ENCODE measurements at places on chromosomes 3 and 15.

DNA sequence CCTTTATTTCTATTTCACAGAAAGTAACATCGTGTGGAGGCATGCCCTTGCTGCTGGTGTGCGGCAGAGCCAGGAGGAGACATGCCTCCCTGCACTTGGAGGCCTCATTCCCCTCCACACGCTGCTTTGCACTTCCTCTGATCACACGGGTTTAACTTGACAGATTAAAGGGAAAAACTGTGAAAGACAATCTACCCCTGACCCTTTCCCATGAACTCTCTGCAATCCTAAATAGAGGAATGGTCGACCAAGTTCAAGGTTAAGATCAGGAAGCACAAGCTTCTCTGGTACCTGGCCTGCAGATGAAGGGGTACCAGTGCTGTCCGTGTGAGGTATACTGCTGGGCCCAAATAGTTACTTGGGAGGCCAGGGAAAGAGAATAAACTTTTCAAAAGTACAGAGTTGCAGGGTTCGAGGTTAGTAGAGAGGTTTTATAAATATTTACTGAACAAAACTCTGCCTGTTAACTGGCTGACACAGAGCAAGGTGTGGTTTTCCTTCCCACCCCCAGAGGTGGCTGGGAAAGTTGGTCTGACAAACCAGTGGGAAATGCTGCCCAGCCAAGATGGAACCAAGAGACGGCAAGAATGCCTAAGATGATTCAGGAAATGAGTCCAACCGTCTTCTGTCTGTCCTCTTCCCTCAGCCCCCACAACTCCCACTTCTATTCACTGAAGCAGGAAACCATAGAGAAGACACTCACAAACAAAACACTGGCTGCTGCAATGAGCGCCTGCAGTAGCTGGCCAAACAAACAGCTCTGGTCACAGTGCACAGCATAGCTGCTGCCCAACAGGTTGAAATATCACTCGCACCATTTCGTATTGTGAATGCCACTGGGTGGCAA, 79.6 kb downstream of the IGF2BP2 start:
- DNase-seq: no peak

DNA sequence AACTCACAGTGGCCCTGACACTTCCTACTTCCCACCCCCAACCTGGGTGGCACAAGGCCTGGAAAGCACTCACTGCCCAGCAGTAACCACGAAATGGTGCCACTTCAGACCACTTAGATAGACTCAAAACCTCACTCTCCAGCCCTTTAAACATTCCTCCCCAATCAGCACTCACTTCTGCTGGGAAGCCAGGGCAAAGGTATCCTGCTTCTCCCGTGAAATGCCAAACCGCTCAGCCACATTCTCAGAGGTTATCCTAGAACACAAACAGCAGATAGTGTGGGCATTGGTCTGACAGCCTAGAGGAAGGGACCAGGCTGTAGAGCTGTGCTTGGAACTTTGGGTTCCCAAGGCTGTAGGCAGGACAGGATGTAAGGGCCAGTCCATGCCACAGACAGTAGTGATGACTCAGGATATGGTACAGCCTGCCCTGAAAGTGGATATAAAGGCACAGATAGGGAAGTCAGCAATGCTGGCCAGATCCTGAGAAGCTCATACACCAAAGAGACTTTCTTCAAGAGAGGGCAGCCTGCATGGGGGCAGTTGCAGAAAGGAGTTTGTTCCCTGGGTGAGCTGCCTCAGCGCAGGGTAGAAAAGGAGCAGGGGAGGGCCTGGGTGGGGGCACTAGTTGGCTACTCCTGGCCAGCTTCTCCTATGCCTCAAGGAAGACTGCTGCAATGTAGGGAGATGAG, 9.2 kb downstream of the ACAA1 start:
- no peak for DNase-seq

- no peak for DNase-seq
Observed at GRCh38 chr15:66105286-66106265, 148.0 kb downstream of the MEGF11 start.

GRCh38 chr3:101811875-101812274, 32.9 kb downstream of the NXPE3 start:
- no peak for DNase-seq

DNA sequence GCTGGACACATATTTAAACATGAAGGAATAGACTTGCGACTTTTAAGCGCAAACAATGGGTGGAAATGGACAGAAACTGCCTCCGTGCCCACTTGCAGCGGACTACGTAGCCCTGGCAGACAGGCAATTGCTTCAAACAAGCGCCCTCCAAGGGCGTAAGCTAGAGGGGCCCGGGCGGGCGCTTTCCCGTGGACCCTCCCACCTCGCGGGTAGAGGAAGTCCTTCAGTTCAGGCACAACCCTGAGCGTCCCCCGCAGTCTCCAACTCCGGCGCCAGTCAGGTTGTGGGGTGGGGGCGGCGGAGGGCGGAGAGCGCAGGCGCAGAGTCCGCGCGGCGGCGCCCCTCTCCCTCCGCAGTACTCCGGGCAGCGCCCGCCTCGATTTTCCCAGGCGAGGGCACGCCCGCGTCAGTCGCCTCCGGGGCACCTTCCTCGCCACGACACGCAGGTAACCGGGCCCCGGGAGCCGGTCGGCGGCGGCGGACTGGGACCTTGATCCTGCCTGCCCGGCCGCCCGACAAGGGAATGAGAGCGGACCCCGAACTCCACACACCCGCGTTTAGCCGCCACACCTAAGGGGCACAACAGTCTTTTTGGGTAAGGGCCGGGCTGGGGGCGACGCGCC, at the start of gene SLC35G2:
Gene SLC35G2 (plus strand): TSS at position 358 of the 623 bp plus-strand sequence. CDS start 35,335 bp downstream, outside the sequence.
- DNase-seq: no peak

DNA sequence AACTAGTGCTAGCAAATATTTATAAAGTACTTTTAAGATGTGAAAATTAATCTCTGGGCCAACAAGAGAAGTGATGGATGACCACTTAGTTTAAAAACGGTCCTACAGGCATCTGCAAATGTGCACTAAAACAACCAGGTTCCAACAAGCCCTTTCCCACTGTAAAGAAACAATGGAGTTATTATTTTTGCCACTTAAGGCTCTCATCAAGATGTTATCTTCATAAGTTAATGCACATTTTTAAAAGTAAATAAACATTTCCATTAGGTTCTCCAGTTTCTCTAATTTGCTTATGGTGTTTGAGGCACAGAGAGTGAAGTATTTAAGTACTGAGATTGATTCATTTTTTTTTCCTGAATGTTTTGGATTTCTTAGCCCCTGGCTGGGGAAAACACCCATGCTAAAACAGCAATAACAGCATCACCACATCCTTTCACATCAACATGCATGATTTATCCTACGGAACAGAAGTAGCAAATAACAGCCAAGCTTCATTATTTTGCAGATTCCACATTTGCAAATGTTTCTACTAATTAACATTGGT, 20.8 kb downstream of the ABI3BP start:
- no peak for DNase-seq

- DNase-seq: no peak
Observed at GRCh38 chr3:157237886-157238285, 77.9 kb upstream of the CCNL1 start.

GRCh38 chr3:40524222-40524567, 565 bp upstream of the ZNF621 start:
- no peak for DNase-seq

- DNase-seq: no peak
Observed at GRCh38 chr3:13372656-13373055, 47.5 kb downstream of the NUP210 start.

DNA sequence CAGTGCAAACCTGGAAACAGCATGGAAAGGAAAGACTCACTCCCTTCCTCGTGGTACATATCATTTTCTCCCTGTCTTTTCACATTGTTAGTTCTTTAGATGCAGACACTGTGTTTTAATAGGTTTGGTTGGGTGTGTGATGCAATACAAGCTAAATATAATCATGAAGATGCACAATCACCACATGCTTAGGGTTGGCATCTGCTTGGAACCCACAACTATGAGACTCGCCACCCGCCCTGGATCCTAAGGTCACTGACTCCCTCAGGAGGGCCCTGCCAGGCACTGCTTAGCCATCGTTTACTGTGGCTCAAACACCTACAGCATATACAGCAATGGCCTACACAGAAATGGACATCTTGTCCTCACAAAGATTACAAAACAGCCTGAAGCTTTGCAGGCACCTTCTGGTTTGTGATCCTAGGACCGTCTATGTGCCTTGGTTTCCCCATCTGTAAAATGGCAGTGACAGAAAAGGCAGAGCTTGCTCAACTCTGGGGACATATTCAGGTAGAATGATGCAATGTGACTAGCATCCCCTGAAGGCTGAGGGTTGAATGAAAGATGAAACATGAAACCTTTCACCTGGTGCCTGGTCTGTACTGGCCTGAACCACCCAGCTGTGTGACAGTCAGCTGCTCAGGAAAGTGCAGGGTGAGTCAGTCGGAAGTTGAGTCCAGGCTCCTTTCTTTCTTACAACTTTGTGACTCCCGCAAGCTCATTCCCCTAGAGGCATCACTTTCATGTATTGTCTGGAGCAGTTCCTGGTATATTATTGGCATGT, 123.6 kb upstream of the PFN2 start:
- DNase-seq: no peak

DNA sequence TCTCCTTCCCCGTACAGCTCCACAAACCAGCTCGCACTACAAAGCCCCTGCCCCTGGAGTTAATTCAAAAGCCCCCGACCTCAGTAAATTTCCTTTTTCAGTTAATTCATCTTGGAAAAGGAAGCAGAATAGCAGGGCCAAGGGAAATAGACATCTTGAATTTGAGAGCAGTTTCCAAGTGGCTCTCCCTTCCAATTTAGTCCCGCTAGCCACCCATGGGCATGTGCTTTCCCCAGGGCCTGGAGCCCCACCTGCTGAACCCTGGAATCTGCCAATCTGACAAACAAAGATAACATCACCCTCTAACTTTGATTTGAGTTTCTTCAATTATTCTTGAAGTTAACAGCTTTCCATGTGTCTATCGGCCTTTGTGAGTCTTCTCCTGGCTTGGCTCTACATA, 31.7 kb downstream of the PRR20G start:
- no peak for DNase-seq

DNA sequence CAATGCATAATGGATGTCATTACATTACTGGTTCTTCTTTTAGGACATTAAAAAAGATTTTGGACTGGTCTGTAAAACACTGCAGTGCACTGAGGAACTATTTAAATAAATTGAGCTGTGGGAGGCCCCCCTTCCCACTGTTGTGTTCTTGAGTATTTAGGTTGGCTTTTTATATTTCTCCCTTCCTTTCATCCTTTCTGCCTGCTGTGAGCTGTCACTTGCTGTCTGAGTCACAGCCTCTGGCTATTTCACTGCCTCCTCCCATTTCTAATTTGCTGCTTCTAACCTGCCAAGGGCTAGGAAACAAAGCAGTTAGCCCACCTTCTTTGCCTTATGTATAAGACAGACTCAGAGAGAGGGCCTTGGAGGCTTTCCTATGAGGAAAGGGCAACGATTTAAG, 89.0 kb upstream of the FNDC3B start:
- DNase-seq: no peak

DNA sequence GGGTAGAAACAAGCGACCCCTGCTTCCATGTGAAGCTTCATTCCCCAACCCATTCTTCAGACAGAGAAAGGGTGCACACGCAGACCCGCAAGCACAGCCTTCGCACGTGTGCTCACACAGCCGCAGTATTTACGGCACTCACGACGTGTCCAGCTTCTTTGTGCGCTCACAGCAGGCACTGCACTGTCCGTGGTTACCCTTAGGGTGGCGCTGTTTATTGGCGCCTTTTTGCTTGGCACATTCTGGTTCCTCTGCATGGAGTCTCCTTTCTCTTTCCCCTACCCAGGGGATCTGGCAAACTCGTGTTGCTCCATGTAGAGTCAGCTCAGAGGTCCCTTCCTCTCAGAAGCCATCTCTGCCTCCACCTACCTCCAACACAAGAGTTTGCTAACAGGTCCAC, 115.1 kb downstream of the SLCO3A1 start:
- no peak for DNase-seq

DNA sequence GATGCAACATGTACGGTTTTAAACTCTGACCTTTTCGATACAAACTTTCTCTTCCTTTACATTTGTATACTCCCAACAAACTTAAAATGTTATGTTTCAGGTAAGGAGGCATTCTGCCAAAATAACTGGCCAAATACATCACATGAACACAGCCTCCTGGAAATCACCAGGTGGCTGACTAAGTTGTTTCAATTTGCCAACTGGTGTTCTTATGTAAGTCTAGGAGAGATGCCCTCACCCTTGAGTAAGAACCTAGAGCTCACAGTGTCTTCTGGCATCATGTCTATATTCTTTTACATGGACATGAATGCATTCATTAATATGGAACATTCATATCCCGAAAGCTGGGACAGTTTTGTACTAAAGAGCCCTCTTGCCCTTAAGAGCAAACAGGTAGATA, 341.1 kb upstream of the NR2F2 start:
- no peak for DNase-seq

GRCh38 chr3:174220775-174221554, 638.2 kb upstream of the NAALADL2 start:
- DNase-seq: no peak

DNA sequence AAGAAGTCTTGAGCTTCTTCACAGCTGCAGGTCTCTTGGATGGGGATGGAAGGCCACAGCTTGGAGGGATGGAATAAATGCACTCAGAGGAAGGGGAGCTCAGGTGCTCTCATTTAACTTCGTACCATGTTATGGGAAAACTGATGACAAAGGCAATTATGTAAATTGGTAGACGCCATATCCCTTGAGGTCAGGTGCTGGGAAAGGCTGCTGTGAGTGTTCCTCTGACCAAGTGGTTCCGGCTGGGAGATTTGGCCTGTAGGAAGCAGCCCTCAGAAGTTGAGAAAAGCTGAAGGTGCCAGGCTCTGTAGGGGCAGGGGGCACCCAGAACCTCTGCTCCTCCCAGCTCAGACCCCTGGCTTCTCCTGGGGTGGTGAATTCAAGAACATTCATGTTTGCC, 47.1 kb downstream of the FAH start:
- DNase-seq: no peak

DNA sequence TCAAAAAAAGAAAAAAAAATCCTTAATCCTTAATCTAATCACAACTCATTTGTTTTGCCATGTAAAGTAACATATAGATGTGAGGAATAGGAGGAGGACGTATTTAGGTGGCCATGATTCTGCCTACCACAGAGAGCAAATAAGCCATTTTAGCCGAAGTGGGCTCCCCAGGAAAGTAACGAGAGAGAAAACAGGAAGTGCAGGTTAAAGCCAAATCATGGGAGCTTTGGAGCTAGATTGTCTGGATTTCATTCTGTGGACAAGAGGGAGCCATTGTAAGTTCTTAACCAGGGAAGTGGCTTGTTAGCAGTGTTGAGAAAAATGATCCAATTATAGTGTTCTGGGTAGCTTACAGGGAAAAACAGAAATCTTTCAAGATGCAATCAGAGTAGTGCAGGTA, 9.4 kb downstream of the TMOD2 start:
- no peak for DNase-seq

GRCh38 chr3:132394320-132394719, 23.0 kb upstream of the DNAJC13 start:
- no peak for DNase-seq

GRCh38 chr3:50689558-50689957, 14.8 kb downstream of the DOCK3 start:
- no peak for DNase-seq

- DNase-seq: no peak
Observed at GRCh38 chr15:98767692-98768091, 119.4 kb downstream of the IGF1R start.

DNA sequence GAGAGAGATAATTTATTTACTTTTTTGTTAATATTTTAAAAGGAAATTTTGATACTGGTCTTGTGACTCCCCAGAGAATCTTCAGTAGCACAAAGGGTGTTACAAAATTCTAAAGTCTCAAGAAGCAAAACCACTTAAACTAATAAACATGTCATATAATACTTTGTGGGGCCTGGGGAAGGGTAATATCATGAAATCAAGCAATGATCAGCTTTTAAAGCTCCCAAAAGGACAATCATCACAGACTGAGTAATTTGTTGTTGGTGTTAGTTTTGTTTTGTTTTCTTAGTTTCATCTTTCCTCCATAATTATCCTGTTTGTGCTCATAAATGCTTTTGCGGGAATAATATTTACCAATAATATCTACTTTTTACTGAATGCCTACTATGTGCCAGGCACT, 55.0 kb downstream of the TMEM212 start:
- DNase-seq: no peak

Data from thoracic aorta (tissue), 2 donors.